Stimulated activated CD8-positive, alpha-beta memory T cell treated with anti-CD3 and anti-CD28 coated beads, Interleukin-4, amount 100 ng/mL, for 1 hour (primary cell): ENCODE measurements at places on chromosomes 7 and 10.

GRCh38 chr10:79277579-79278269 lies 69.5 kb upstream of the PPIF start:
- no peak for DNase-seq

DNA sequence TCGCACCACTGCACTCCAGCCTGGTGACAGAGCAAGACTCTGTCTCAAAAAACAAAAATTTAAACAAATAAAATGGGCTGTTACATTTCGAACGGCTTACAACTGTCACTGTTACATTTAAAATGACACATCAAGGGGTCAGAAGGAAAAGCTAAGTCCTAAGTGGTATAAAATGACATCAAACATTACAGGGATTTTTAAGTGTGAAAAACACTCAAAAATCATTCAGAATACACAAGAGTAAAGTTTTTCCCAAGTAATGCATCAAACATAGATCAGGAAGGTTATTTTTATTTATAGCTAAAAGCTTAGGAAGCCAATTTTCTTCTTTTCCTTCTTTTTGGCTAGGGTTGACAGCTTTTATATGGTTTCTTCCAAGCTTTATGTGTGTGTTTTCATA lies 39.0 kb downstream of the CCDC3 start:
- DNase-seq, result no peak

GRCh38 chr7:2873146-2873545 lies 29.0 kb upstream of the GNA12 start:
- no peak for DNase-seq

GRCh38 chr10:28686835-28687682 lies 9.7 kb downstream of the BAMBI start:
- no peak for DNase-seq

DNA sequence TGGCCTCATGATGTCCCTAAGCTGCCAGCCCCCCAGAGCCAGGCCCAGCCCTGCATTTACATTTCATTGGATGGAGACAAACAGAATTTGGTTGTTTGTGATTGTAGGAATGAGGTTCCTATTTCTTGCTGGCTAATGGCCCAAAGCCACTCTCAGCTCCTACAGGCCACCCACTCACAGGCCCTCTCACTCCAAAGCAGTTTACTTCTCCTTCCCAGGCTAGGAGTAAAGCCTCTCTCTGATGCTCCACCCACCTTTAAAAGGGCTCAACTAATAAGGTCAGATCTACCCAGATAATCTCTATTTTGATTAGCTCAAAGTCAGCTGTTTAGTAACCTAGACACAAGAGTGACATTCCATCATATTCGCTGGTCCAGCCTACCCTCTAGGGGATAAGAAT lies 11.2 kb upstream of the CUZD1 start:
- no peak for DNase-seq

GRCh38 chr10:112967200-112967599 lies 17.2 kb downstream of the TCF7L2 start:
- no peak for DNase-seq

GRCh38 chr10:69411476-69411875 lies 5.2 kb downstream of the TACR2 start:
- no peak for DNase-seq

GRCh38 chr7:842431-843031 lies 10.3 kb downstream of the SUN1 start:
- DNase-seq, result no peak

DNA sequence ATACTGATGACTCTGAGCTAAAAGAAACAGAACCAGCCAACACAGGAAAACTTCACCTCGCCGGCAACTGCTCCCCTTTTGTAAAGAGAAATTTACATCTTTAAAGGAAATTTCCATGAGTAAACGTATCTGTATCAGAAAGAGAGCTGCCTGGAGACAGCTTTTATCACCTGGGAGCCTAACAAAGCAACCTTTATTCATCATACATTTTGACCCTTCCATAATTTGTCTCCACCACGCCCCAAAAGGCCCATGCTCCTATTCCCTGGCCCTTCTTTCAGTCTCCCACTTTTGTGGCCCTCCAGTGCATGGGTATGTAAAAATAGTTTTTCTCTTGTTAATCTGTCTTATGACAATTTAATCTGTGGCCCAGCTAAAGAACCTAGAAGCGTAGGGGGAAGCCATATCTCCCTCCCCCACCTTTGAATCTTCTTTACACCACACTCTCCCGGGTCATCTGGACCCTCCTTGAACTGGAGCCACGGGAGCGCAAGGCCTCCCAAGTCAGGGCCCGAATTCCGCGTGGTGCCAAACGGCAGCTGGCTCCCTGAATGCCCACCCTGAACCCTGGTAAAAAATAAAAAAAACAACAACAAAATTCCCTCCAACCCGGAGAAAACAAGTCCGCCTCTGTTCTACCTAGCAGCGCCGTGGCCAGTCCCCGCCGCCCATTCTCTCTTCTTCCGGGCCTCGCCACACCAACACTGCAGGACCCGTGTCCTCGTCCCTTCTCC lies 15.4 kb upstream of the FKBP9 start:
- no peak for DNase-seq

GRCh38 chr7:96310110-96310509 lies 11.8 kb downstream of the SLC25A13 start:
- DNase-seq, result no peak

DNA sequence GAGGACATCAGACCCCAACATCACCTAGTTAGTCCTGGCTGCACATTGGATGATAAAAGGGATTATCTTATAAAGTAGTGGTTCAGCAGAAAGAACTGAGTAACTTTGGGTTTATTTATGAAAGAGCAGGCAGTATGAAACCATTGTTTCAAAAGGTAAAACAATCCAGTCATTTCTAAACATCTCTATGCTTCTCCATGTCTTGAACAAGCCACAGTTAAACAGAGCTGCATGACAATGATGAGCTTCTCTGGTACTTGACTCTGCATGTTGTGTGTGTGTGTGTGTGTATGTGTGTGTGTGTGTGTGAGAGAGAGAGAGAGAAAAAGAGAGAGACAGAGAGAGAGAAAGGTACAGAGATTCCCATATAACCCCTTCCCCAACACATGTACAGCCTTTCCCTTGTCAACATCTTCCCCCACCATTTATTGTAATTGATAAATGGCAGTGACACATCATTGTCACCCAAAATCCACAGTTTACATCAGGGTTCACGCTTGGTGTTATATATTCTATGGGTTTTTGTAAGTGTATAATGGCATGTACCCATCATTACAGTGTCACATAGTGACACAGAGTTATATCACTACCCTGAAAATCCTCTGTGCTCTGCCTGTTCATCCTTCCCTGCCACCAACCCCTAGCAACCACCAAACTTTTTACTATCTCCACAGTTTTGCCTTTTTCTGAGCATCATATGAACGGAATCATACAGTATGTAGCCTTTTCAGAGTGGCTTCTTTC lies 32.8 kb upstream of the SLC18A3 start:
- no peak for DNase-seq

DNA sequence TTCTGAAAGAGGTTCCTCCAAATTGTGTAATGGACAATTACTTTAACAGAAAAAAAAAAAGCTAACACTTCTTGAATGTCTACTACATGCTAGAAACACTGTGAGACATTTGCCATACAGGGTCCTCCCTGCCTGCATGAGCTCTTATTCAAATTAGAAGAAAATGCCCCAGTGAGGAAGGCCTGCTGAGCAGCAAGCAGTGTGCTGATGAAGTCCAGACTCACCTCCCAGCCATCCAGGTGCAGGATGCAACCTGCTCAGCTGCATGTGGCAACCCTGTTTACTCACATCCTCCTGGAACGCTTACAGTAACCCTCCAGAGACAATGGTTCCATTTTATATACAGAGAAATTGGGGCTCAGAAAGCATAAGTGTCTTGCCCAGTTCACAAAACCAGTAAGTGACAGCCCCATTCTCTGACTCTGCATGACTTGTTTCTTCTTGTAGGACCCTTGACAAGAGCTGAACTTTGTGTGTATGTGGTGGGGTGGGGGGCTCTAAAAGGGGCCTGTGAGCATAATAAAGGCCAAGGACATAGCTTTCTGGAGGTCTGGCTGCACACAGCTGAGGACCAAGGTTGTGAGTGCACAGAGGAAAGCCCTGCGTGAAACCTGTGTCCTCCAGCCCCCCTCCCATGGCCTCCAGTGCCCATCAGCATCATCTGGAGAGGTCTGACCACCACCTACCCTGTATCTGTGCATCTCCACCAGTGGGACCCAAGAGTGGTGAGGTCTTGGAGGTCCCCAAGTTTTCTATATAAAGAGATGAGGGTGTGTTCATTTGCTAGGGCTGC lies 387.8 kb downstream of the GRID1 start:
- no peak for DNase-seq

- DNase-seq, result no peak
These were observed 23.1 kb downstream of the DKK1 start for GRCh38 chr10:52337225-52337624.

GRCh38 chr10:71581376-71581775 lies 138.2 kb downstream of the C10orf105 start:
- DNase-seq, result no peak
